Activated CD8-positive, alpha-beta memory T cell treated with anti-CD3 and anti-CD28 coated beads for 1 hour (primary cell): ENCODE measurements at places on chromosomes 3 and 15.
A peak's percentile ranks its signal among the peaks of the same experiment; 100 is the strongest.

- no peak for DNase-seq
Observed at GRCh38 chr3:36408146-36408545, 27.8 kb downstream of the STAC start.

DNA sequence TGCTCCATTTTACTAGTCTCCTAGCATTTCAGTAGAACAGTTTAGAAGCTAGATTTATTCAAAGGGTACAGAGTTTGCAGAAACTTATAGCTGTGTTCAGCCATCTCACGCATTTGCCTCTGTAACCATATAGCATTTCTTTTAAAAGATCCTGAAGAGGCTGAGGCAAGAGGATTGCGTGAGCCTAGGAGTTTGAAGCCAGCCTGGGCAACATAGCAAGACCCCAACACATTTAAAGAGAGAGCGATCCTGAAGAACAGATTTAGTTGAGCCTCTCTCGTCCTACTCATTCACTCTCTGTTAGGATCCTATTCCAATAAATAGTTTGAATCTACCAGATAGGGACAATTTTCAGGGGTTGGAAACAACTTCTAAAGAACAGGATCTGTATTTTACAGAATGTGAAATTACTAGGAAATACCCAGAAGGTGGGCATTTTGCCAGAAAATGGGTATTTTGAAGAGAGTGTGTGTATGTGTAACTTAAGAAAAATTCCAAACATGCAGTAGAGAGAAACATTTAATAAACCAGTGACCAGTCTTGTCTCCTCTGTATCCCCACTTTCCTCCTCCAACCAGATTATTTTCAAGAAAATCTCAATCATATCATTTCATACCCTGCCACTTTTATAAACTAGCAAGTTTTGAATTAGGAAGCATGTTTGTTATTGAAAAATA, 4.5 kb downstream of the EIF3J start:
- no peak for DNase-seq

GRCh38 chr15:92706201-92706600, 50.6 kb upstream of the FAM174B start:
- DNase-seq: no peak

GRCh38 chr3:192212335-192212734, 515.0 kb downstream of the FGF12 start:
- no peak for DNase-seq

DNA sequence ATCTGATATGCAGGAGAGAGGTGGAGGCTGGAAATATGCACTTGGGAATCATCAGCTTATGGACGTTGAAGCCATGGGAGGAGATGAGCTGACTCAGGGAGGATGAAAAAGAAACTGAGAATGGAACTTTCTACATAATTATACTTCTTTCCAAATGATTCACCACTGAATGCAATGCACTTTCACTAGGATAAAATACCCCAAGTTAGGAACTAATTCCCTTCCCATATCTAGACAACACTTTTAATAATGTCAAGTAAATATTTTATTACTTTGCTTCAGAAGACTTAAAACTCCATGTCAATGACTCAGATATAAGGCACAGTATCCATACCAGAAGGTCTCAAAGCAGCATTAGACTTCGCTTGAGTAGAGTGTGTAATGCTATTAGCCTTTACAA, 24.2 kb downstream of the NPTN start:
- DNase-seq: no peak

DNA sequence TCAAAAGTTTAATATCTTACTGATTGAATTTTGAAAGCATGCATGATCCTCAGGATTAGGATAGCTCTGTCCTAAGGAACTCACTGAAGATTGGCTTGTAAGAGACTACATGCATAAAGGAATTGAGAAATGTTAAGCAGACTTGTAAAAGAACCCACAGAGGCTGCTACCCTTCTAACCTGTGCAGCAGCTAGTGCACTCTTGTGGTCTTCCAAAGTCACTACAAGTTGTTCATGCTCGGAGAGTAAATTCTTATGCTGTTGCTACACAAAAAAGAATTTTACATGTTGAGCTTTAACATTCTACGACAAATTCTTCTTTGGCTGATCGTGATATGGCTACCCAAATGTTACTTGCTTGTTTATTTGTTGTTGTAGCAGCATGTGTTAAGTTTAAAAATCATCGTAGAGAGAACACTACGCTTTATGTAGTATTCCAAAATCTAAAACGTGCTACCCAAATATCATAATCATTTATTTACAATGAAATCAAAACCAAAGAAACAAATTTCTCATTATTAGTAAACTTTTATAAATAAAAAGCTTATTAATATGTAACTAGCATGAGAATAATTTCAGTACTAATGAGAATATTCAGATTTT, 55.0 kb downstream of the GOLIM4 start:
- DNase-seq: no peak

GRCh38 chr3:40045051-40045450, 235.6 kb downstream of the MYRIP start:
- no peak for DNase-seq

- no peak for DNase-seq
Observed at GRCh38 chr3:148075771-148076716, 621.7 kb upstream of the AGTR1 start.

GRCh38 chr15:101027920-101028319, 108.8 kb downstream of the LRRK1 start:
- DNase-seq: no peak

DNA sequence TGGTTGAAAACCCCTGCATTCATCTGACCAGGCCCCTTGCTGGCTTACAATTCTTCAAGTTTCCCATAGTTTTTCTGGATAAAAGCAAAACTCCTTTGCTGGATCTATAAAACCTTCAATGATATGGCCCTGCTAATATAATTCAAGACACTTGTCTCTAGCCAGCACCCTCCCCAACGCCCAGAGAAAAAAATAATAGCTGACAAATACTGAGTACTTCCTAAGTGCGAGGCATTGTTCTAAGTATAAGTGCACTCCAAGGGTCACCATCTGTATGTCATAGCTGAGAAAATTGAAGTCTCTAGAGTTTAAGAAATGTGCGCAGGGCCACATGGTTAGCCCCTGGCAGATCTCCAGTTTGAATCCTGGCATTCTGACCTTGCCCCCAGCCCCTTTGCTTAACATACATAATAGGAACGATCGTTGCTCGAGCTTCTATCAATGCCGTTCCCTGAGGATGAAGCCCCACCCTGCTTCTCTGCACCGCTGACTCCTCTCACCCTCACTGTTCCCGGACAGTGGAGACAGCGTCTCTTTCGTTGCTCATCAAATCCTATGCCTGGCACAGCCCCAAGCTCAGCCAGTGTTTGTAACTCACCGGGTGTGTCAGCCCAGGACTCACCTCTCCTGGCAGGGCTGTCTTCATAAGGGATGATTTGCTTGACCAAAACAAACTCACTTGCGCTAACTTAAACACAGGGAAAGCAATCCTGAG, 377.1 kb upstream of the PROK2 start:
- no peak for DNase-seq

GRCh38 chr3:177934001-177934891, 602.0 kb upstream of the KCNMB2 start:
- no peak for DNase-seq

DNA sequence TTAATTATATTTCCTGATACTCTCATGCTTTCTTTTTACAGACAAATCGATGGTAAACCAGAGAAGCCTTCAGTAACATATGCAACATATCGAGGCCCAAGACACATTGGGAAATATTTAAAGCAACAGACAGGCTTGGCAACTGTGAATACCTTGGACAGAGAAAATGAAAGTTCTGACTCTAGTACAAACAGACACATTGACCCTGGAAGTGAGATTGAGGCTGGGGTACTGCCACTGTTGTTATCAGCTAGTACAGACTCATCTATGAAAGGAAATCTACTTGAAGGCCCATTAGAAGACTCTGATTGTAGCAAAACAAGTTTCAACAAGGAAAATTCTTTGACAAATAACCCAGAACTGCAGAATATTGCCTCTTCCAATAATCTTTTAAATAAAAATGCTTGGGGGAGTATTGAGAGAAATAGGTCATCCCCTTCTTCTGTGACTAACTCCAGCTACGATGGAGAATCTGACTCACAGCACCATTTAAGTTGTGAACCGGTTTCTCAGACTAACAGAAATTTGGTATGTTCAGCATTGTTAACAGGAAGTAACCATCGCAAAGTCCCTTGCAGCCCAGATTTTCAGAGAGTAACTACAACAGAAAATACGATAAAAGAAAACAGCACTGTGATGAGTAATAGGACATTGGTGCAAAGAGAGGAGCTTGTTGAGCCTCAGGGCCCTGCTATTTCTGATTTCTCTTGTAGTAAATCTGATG, 50.2 kb downstream of the CRYBG3 start:
- no peak for DNase-seq

GRCh38 chr3:110795163-110795562, 276.5 kb upstream of the NECTIN3 start:
- DNase-seq: no peak

DNA sequence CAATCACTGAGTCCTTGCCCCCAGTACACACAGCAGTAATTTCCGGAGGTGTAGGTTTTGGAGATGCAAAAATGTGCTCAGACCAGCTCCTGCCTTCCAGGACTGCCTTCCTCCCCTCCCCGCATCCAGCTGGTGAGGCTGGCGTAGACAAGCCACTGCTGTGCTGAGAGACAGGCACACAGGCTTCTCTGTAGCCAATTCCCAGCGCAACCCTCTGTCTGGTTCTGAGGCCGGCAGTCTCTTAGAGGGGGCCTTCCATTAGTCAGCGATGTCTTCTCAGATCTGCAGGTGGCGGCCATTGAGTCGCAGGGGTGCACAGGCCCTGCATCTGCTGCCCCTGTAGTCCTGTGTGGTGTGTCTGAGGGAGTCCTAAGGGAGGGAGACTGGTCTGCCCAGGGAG, 114.4 kb downstream of the DNAJB8 start:
- DNase-seq: no peak

DNA sequence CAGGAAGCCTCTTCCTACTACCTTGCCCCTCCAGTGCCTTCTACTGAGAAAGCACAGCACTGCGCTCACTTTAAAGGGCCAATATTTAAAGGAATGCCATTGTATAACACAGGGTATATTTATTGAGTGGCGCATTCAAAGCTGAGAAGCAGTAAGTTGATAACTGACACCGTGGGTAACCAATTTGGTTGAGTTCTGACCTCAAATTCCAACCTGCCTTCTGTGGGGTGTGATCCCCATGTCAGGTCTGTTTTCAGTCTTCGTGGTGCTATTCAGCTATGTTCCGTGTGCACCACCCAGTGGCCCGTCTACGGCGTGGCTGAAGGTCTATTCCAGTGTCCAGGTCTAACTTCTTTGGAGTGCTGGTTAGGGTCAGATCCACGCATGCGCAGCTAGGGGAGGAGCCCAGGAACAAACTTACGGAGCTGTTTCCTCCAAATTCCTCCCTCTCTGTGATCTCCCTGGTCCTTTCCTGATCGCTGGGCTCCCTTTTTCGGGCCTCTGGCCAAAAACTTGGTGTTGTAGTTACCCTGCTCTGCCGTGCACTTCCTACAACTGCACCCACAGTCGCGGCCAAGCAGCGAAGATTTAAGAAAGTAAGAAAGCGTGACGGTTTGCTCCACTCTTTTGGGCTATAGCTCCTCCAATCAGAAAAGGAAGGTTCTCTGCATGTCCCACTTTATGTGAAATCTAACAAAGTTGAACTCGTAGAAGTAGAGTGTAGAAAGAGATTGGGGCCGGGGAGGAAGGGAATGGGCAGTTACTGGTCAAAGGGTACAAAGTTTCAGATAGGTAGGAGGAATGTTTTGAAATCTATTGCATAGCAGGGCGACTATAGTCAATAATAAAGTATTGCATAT, 7.7 kb downstream of the LRRC2 start:
- peak; percentile 57 for DNase-seq

DNA sequence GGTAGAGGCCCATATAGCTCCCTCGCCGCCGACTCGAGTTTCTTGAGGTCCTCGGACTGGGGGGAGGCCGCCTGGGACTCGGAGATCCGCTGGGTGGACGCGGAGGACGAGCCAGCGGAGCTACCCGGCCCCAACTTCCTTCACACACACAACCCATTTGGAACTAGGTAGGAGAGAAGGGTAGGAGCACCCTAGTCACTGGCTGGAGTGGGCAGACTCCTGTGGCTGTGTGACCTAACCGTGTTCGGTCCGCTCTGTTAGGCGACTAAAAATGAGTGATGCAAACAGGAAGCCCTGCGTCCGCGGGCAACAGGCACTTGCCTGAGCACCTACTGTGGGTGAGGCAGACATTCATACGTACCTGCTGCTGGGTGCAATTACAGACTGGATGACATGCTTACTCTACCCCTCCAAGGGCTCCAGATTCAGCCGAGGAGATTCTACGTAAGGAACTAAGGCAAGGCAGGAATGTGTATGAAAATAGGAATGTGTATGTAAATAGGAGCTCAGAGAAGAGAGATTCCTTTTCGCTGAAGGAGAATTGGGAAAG, 4.6 kb upstream of the SIN3A start:
- no peak for DNase-seq

DNA sequence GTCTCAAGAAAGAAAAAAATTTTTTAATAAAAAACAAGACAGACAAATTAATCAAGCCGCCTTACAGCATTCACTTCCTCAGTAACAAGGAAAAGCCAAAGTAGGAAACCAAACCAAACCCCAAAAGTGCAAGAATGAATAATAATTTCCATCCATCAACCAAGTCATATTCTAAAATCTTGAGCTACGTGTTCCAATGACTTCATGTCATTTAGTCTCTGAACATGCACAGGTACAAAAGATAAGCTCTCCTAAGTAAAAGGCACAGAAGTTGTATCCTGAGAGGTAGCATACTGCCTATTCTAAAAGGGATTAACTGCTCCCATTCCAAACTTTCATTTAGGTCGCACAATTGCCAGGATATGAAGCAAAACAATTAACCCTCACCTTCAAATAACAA, 29.7 kb downstream of the SLC4A7 start:
- DNase-seq: no peak

DNA sequence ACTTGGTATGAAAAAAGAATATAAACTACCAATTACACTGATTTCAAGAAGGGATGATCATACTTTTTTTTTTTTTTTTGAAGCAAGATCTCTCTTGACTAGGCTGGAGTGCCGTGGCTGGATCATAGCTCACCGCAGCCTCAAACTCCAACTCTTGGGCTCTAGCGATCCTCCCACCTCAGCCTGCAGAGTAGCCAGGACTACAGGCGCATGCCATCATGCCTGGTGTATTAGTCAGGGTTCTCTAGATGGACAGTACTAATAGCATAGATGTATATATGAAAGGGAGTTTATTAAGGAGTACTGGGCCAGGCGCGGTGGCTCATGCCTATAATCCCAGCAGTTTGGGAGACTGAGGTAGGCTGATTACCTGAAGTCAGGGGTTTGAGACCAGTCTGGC, 11.5 kb upstream of the SEC11A start:
- no peak for DNase-seq

- DNase-seq: no peak
Observed at GRCh38 chr3:179881791-179882190, 154.9 kb downstream of the PEX5L start.
